ENCODE measurements at places on chromosomes 2 and 18.

GRCh38 chr2:65075605-65076344 is 19.6 kb downstream of the CEP68 start:
- no peak for DNase-seq

DNA sequence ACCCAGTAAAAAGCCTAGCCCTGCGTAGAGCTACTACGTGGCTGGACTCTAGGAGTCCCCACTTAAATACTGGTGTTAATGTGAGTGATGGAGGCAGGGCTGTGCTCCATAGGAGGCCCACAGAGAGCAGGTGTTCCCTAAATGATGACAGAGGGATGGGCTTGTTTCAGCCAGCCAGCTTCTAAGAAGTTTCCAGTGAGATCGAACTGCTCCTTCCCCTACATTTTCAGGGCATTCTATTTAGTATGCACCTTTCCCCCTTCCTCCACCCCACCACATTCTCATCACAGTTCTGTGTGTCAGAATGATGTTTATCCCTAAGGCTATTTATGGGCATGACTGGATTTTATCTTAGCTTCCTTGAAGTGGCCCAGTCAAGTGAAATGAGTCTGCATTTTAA is 213.0 kb downstream of the TRIB2 start:
- DNase-seq: no peak

GRCh38 chr2:147076634-147077033 is 768.2 kb upstream of the ACVR2A start:
- no peak for DNase-seq

DNA sequence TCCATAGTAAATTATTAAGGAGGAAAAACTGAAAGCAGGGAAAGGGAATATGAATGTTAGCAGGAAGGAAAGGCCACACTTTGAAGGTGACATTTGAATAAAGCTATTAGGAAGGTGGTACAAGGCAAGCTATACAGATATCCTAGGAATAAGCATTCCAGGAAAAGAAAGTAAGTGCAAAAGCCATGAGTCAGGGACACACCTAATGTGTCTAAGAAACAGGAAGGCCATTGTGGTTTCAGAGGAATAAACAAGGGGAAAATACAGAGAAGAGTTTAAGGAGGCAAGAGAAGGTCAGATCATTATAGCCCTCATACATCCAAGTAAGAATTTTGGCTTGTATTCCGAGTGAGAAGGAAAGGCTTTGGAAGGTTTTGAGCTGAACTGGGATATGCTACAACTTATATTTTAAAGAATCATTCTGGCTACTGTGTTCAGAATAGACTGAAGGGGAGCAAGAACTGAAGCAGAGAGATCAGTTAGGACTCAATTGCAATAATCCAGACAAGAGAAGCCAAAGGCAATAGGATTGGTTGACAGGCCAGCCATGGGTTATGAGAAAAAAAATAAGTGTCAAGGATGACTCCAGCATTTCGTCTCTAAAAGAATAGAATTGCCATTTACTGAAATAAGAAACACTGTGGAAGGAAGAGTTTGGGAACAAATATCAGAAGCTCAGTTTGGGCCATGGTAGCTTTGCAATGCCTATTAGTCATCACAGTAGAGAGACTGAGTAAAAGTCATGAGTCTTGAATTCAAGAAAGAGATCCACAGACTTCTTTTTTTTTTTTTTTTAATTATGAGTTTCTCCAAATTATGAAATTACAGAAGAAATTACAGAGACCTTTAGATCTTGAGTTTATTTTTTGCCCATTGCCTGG is 11.3 kb downstream of the RAD51AP2 start:
- no peak for DNase-seq

GRCh38 chr2:119788752-119789151 is 29.0 kb downstream of the PTPN4 start:
- DNase-seq: no peak

- no peak for DNase-seq
Measured at GRCh38 chr2:27885234-27885633, 5.0 kb downstream of the RBKS start.

- DNase-seq: peak; percentile 25
Measured at GRCh38 chr2:241636182-241637017, 558 bp downstream of the THAP4 start.

GRCh38 chr2:43898134-43898837 is 59.5 kb downstream of the ABCG8 start:
- DNase-seq: no peak

- DNase-seq: no peak
Measured at GRCh38 chr2:216618785-216619184, 14.4 kb upstream of the IGFBP2 start.

- DNase-seq: no peak
Measured at GRCh38 chr2:28462122-28462521, 33.7 kb upstream of the PLB1 start.

DNA sequence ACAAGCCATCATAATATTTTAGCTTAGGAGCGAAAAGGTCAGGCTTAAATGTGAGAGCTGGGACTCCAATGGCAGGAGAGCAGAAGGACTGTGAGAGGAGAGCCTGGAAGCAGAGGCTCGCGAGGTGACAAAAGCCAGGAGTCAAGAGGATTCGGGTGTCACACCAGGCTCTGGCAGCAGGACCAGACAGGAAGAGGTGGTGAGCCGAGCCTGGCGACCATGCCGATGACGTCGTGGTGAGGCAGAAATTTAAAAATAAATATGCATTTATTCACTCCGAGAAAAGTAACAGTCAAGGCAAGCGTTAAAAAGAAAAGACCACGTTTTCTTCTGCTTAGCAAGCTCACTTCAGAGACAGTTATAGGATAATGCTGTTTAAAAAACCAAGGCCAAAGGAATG is 31.3 kb upstream of the ZNF236 start:
- no peak for DNase-seq

DNA sequence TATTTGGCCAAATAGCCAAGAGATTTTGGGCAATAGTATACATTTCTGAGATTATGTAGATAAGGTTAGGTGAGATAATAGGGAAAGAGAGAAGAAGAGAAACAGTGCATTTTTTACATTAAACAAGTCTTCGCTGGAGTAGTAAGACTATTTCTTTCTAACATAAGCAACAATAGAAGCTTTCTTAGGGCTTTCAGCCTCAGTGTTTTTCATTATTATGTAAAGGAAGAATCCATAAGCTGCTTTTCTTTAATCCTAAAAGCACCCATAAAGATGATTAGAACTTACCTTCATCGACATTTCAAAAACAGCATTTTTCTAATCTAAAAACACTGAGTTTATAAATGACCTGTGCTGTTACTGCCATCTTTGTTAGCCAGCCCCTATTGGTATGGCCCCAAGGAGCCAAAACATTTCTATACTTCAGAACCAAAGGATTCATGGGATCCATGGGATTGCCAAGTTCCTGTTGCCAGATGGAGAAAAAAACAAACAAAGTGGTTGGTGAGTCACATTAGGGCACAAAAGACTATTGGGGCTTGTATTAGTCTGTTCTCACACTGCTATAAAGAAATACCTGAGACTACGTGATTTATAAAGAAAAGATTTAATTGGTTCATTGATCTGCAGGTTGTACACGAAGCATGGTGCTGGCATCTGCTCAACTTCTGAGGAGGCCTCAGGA is 88.2 kb downstream of the SCG2 start:
- no peak for DNase-seq

- DNase-seq: no peak
Measured at GRCh38 chr18:48753691-48754090, 197.1 kb downstream of the SMAD7 start.

- no peak for DNase-seq
Measured at GRCh38 chr2:199784512-199784911, 66.5 kb downstream of the FTCDNL1 start.

- no peak for DNase-seq
Measured at GRCh38 chr2:229375251-229375650, 104.2 kb upstream of the PID1 start.

- DNase-seq: no peak
Measured at GRCh38 chr2:197001921-197002320, 75.4 kb upstream of the PGAP1 start.

GRCh38 chr18:5747678-5748077 is 147.6 kb downstream of the TMEM200C start:
- DNase-seq: no peak

DNA sequence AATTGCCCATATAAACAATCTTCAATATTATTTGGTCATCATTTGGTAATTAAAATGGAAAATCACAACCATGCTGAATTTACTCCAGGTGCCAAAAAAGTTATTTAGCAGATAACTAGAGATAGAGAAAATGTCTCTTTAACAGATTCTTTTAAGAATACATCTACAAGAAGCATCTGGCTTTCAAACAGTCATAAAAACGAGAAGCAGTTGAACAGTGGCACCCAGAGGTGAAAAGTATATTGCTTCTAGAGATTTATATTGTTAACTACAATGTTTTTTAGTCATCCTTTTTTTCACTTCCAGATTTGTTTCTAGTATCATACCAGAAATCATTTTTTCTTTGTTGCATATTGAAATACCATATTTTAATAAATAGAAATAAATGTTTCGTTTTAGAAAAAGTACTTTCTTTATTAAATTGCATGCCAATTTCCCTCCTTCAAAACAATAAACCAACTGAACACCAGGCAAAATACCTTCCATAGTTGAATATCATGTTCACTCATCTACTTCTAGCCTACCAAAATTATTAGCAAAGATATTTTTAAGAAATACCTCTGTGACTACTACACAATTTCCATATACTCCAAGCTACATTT is 65.4 kb upstream of the HNRNPA3 start:
- DNase-seq: no peak

- DNase-seq: no peak
Measured at GRCh38 chr2:238336151-238336550, 15.8 kb downstream of the TRAF3IP1 start.

Measured in stimulated activated CD4-positive, alpha-beta T cell treated with anti-CD3 and anti-CD28 coated beads, Interleukin-4, amount 100 ng/mL, for 48 hours (primary cell).